ENCODE measurements at places on chromosomes 5 and 9. TPM values are rescaled to one million over a fixed set of nuclear protein-coding genes. Genes with fewer than 3 reads are reported as not detected.

DNA sequence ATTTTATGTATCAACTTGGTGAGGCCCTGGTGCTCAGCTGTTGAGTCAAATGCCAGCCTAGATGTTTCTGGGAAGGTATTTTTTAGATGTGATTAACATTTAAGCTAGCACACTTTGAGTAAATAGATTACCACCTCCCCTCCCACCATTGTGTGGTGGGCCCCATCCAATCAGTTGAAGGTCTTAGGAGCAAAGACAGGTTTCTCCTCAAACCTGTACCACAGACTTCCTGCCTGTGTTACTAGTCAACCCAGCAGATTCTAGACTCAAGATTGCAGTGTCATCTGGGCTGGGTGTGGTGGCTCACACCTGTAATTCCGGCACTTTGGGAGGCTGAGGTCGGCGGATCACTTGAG is 33.8 kb downstream of the MRPL36 start:
- DNase-seq: no peak

- DNase-seq: no peak
These were observed 41.0 kb downstream of the UNC5A start for GRCh38 chr5:176851380-176851779.

DNA sequence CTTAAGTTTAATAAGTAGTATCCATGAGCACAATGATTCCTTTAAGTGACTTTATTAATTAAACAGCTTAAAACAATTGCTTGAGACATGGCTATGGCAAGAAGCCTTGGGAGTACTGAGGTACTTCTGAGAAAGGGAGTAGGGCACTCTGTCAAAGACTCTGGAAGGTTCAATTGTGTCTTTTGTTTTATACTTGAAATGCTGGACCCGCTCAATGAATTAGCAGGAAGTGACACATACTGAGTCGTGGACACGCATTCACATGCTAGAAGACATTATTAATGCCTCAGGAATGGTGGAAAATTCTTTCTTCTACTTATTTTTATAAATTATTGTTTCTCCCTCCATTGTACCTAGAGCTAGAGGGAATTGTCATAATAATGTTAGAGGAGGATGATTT is 347.3 kb upstream of the ZNF608 start:
- no peak for DNase-seq

GRCh38 chr5:66340786-66341185 is 196.7 kb downstream of the SREK1 start:
- DNase-seq: no peak

DNA sequence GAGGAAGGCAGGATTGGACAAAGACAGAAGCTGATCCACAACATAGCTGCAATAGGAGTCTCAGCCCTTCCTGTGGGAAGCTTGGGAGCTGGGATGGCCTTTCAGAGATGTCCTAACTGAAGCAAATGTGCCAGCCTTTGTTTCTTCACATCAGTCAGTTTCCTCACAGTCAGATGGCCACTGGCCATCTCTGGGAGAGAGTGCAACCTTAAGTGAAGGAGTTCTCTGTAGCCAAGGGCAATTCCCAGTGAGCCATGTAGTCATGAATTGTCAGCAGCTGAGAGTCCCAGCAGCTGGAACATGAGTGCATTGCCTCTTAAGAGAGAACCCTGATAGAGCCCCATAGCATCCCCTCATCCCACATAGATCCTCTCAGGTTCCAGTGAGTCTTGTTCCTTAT is 89.1 kb upstream of the LIFR start:
- DNase-seq: no peak

DNA sequence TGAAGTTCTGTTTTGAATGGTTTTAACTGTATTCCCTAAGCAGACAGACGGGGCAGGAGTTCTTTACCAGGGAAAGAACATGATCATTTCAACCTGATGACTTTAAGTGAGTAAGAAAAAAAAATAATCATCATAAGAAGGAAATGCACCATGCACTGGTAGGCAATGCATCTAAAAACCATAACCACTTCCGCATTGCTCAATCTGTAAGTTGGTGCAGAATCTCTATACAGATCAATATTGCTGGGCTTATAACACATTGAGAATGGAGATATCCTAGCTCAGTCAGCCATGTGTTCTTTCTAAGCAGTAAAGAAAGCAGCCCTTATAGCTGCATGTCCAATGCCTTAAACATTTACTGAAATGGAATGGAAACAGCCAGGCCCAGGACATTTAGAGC is 407.1 kb upstream of the DMAC1 start:
- no peak for DNase-seq

- DNase-seq: no peak
These were observed 222.8 kb upstream of the MSX2 start for GRCh38 chr5:174501461-174502069.

DNA sequence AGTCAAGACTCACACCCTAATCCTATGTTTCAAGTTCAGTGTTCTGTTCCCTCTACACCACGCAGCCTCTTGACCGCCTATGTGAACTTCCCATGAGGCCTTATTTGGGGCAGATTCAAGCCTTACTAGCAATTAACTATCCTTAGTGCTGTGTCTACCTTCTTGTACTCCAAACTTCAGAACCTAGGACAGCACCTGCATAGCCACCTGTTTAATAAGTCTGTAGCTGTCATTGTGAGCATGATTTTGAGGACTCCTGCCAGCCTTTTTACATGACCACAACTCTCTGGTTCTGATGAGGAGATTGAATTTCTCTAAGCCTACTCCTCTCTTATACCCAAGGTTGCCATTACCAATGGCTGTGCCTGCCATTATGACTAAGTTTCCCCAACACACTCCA is 50.8 kb upstream of the PCSK1 start:
- DNase-seq: peak; percentile 13

GRCh38 chr9:37370968-37371563 is 51.4 kb upstream of the GRHPR start:
- no peak for DNase-seq

- no peak for DNase-seq
These were observed 8.8 kb upstream of the PTGDS start for GRCh38 chr9:136968333-136969127.

- DNase-seq: no peak
These were observed 3.1 kb downstream of the RANBP3L start for GRCh38 chr5:36298552-36298951.

DNA sequence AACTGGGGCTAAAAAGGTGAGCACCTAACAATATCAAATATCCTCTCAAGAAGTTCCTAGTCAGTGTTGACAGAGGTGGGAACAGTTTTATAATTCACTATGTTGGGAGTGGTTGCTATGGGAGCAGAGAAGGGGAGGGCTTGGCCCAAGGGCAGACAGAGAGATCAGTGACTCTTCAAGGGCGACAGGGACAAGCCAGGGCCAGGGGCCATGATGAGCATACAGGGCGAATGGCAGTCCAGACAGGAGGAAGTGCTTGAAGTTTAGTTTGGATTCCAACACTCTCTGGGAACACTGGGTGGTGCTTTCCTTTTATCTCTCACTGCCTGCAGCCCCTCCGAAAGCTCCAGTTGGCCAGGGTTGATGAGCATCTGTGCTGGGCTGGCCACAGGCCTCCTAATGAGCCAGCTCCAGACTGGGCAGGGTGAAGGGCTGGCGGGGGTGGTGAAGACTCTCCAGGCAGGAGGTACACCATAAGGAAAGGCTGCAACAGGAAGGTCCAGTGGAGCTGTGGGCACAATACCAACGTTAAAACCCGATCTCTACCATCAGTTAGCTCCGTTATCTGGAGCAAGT is 111.3 kb downstream of the TMEM174 start:
- DNase-seq: no peak

DNA sequence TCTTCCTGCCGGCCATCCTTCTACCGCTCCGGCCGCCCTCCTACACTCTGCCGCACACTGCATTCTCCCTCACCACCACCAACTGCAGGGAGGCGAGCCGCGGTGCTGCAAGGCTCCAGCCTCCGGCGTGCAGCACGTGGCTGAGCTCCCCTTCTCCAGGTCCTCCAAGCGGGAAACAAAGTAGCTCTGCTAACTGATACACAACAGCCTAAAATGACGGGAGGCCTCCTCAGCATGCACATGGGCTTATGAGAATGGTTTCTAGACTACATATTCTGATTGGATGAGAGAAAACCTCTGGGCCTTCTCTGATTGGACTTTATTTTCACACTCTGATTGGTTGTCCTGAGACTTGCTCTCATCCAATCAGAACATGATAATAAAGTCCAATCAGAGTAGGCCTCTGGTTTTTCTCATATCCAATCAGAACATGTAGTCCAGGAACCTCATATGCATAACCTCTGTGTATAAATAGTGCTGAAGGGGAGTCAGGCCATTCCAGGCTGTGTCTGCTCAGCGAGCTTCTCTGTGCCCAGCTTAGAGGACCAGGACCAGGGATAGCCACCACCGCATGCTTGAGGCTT is 27.0 kb upstream of the ZNF354B start:
- no peak for DNase-seq

DNA sequence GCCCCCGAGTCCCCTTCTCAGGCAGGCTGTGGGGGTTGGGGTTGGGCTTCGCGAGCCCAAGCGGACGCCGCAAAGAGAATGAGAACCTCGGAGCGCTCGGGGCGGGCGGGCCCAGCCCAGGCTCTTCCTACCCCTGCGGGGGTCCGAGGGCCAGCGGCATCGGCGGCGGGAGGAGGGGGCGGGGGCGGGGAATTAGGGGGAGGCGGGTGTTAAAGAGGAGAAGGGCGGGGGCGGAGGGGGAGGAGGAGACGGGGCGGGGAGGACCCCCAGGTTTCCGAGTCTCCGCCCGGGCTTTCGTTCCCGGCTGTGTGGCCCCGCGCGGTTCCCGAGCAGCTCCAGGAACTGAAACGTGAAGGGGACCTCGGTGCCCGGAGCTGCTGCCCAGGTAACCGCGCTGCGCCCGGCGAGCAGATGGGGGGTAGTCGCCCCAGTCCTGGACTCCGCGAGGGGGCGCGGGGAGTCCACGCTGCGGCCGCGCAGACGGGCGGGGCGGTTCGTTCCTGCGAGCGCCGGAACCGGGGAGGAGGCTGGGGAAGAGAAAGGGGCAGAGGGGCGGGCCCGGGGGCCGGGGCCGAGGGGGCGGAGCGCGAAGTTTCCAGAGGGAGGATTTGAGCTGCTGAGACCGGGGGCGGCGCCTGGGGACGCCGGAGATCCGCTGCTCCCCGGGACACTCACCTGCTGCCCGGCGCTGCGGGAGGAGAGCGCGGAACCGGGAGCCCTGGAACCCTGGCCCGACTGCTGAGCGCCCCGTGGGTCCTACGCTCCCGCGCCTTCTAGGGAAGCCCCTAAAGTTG is 38.4 kb upstream of the PLEKHG4B start:
- peak; percentile 19 for DNase-seq

DNA sequence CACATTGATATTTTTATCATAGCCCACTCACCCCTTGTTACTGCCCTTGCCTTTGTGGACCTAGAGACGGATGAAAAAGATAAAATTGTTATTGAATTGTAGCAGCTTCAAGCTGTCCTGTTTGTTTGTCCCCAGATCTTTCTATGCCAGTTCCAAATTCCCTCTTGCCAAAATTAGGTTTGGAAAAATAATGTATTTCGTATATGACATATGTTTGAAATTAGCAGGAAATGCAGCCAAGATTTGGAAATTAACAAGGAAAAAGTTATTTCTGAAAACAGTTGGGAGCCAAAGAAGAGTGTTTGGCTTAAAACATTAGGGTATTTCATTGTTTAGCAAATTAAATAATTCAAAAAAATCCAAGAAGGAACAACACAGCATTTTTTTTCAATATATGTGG is 33.5 kb downstream of the SPATA31D1 start:
- DNase-seq: no peak

- no peak for DNase-seq
These were observed 321.8 kb upstream of the MEF2C start for GRCh38 chr5:89204756-89205155.

- no peak for DNase-seq
These were observed 294.8 kb upstream of the KLF4 start for GRCh38 chr9:107784235-107784958.

DNA sequence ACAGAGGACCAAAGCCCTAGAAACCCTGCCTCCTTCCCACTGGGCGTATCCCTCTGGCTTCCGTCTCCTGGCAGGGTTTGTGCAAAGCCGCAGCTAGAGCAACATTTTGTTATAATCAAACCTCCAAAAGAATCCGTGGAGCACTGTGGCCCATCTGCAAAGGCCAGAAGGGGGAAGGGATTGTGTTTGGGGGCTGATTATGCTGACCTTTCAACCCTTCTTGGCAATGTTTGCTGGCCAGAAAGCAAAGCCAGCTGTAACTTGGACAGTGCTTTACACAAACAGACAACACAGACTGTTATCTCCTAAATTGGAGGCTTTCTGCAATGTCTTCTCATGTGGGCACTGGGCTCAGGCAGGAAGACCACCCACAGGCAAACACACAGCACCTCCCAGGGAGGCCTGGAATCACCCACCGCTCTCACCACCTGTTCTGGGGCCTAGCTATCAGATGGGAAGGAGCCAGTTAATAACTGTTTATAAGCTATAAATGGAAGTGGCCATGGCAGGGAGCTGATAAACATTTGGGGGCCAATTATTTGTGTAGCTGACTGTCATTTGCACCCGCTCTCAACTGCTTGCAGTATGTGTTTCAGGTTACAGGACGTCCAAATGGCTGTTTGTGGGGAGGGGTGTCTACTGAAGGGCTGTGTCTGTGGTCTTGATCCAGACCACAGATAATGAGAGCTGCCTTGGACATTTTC is 121.6 kb upstream of the ERCC6L2 start:
- no peak for DNase-seq

GRCh38 chr9:70553707-70554673 is 139.5 kb upstream of the KLF9 start:
- DNase-seq: no peak

DNA sequence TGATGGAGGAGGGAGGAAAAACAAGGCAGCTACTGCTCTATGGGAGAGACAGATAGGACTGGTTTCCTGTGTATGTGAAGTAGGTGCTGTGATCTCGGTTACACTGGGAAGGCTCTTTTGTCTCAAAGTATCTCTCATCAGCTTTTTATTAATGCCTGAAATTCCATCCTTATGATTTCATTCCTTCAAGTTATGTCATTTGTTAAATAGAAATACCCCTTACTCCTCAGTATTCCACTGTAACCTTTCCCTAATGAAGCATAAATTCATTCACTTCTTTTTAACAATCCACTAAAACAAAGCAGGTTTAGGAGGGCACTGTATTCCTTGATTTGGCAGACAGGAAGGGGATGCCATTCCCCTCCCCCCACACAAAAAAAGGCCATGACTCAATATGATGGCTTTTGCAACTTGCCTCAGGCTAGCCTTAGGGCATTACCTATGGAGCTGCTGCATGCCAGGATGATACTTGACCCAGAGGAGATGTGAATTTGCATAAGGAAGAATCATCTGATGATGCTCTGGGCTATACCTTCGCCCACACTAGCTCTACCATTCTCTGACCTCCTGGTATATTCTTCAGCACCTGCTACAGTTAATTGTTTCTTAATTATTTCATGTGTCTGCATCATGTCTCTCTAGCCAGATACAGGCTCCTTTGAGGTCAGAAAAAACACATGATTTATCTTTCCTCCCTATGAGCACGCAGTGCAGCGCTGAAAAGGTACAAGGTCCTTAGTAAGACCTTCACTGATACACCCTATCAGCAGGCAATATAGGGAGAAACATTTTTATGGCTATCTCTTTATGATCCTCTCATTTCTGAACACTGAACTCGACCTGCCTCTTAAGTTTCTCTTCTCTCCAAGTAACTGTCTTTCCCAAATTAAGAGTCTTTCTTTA is 26.3 kb downstream of the NR3C1 start:
- no peak for DNase-seq

RC3H2 gene
- 46.6 TPM for polyA plus RNA-seq

C5orf15 gene
- 169 TPM for polyA plus RNA-seq

MLANA gene
- 0.66 TPM for polyA plus RNA-seq

KCNN2 gene
- polyA plus RNA-seq: 7.4 TPM

TIMD4 gene
- 0.37 TPM for polyA plus RNA-seq

CYLC2 gene
- not detected for polyA plus RNA-seq

CNTLN gene
- polyA plus RNA-seq: 14.7 TPM

TERT gene
- 0.39 TPM for polyA plus RNA-seq

BSPRY gene
- 9.6 TPM for polyA plus RNA-seq

TEK gene
- polyA plus RNA-seq: 38.7 TPM

BOD1 gene
- polyA plus RNA-seq: 116 TPM

PALM2AKAP2 gene
- 9.1 TPM for polyA plus RNA-seq

Data from right renal pelvis (tissue), 4 donors.